Adipocyte (in vitro differentiated cells): ENCODE measurements at places on chromosomes 13 and 19.

DNA sequence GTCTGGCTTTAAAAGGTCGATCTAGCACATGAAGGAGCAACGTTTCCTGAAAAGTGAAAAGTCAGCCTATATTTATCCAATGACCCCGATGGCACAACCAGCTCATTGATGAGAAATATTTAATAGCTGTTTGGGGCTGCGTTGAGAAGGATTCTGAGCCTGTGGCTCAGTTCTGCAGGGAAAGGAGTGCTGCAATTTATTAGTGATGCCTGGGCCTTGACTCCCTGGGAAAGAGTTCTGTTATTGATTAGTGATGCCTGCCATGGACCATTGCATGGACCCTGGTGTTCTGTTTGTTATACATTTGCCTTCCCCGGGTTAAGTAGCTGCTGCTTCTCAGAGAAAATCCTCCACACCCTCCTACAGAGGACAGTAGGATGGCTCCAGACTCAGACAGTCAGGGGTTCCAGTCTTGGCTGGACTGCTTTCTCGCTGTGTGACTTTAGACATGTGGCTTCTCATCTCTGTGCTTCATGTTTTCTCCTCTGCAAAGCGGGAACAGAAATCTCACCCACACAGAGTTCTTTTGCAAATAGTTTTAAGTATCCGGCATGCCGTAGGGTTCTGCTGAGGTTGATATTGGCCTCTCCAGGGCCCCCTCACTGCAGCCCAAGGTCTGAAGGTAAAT is 17.7 kb upstream of the PTPRS start:
- peak; percentile 6 for DNase-seq

- DNase-seq, result no peak
Measured at GRCh38 chr19:51145916-51146493, 3.9 kb downstream of the SIGLEC7 start.

DNA sequence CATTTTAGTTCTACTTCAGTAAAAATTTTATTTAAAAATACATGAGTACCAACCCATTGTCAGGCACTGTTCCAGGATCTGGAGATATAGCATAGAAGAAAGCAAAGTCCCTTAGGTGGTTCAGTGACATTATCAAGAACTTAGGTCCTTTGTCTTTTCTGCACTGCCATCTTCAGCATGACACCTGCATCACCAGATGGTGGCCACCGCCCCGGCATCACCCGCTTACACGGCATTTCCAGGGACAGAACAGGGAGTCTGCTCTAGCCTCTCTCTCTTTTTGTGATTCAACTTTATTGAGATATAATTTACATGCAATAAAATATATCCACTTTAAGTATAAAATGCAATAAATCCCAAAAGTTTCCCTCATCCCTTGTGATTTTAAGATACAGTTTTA is 23.5 kb downstream of the DYRK1B start:
- DNase-seq, result no peak

DNA sequence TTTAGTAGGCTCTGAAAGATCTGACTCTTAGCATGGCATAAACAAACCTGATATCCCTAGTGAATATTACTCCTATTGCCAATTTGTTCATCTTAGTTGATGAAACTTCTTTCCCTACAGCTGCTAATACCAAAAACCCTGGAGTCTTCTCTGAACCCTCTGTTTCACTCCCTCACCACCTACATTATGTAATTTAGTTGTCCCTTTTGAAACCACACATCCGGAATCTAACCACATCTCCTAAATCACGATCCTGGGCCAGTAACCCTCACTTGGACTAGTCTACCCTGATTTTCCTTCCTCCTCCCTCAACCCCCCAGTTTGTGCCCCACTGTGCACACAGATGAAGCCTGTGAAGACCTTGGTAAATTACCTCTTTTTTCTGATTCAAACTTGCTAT is 1.2 kb downstream of the ZNF256 start:
- DNase-seq, result no peak

GRCh38 chr13:21698817-21699679 is 28.2 kb downstream of the FGF9 start:
- no peak for DNase-seq

GRCh38 chr19:55830656-55831055 is 1.1 kb downstream of the NLRP11 start:
- DNase-seq, result no peak

DNA sequence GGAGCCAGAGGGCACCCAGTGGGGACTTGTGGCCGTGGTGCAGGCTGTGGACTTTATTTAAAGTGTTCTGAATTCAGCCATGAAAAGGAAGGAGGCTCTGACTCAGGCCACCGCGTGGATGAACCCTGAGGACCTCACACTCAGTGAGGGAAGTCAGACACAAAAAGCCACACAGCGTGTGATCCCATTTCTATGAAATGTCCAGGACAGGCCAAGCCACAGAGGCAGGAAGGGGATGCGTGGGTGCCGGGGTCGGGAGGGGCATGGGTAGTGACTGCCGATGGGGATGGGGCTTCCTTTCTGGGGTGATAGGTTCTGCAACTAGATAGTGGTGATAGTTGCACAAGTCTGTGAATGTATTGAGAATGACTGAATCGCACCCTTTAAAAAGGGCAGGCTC is 8.7 kb upstream of the ZBTB7A start:
- DNase-seq, result no peak

DNA sequence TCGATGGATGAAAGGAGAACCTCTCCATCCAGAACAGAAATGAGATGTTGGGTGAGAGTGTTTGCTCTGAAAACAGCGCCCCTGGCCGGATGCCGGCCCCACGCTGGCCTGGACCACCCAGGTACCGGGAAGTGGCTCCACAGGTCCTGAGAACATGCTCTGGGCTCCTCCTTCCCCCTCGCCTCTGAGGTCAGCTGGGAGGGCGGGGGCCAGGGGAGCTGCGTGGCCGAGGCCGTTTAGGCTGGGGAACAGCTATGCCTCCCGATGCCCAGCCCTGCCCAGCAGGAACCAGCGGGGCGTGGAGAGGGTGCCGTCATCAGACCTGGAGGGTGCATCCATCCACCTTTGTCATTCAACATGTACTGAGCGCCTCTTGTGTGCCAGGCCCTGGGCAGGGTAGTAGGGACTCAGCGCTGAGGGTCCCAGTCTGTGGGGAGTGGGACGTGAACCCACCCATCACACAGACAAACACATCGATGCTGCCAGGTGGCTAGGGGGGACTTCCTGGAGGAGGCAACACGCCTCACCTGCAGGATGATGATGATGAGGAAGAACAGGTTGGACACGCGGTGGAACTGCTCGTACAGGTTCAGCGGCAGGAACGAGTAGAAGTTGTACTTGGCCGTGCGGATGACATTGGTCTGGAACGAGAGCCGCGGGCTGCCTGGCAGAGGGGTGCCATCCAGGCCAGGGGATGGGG is 4.2 kb downstream of the ATP8B3 start:
- DNase-seq, result no peak
